Karpas-422 (cell line): ENCODE measurements at places on chromosomes 5 and 9.

DNA sequence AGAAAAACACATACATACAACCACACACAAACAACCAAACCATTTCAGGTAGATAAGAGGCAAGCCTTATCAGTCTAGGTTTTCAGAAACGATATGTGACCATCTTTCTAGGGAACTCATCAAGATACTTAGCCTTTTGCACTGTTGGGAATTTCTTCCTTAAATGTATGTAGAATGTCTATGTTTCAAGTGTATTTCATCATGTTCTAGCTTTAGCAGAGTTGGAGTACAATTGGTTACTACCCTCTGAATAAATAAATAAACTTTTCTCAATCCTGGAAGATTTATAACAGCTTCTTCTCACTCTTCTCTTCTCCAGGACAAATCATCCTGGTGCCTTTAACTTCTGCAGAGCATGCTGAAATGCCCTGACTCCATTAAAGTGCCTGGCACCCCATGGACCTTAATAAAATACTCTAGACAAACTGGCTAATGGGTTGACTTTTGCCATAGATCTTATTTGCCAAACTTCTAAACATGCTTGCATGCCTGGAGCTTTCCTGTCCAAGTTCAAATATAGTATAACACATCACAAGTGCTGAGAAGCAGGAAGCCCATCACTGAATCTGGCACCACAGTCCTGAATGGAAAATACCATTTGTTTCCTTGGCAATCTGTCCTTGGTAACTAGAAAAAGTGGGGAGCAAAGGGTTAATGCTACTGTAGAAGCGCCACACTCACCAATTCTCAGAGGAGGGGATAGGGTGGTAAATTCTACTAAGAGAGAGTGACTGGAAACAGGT, 33.1 kb upstream of the ZNF462 start:
- DNase-seq = no peak

DNA sequence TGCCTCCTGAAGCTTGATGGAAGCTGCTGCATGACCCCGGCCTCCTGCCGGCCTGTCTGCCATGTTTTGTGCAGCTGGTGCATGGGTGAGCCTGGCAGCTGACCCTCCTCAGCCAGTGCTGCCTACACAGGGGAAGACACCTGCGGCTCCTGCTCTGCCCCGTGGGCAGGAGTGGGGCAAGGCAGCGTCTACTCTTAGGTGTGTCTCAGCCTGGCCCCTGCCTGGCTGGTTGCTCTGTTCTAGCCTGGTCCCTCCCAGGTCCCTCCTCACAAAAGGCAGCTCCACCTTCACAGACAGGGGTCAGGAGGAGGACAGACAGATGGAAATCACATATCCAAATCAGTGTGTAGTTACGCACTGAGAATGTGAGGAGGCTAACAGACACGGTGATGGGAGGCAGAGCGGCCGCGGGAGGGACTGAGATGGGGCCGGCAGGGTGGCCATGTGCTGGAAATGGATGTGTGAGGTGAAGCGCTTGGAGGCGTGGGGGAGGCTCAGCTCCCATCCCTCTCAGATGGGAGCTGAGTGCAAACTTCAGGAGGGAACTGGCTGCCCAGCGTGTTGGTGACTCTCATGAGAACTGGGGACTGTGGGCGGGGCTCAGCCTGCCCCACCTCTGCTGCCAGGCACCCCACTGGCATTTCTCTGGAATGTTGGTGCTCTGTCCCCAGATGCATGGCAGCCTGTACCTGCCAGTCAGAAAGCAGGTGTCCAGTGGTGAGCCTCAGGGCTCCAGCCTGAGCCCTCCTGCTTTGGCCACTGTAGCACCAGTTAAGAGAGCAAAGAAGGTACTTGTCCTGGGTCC, 43.4 kb downstream of the PPARGC1B start:
- DNase-seq = no peak

DNA sequence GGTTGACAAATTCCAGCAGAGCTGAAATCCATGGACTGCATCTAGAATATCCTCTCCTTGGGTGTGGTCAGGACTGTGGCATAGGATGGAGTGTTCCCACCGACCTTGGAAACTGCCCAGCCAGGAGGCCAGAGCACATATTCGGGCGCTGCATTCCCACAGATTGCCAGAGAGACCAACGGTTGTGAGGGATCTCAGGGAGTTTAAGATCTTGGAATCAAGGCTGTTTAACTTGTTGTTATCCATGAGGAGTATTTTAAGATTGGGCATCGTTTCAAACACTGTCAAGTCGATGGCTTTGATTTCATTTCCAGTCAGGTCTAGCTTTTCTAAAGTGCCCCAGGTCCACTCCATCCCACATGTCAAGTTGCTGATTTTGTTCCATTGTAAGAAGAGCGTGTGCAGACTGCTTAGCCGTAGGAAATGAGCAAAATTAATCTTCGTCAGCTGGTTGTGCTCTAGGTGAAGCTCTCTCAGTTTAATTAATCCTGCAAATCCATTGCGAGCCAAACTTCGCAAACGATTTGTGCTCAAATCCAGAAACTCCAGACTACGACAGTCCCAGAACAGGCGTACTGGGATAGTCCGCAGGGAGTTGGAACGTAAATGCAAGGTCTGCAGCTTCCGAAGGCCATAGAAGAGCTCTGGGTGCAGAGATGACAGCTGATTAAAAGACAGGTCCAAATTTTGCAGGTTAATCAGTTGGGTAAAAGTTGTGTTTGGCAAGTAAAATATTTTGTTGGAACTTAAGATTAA, 1.5 kb downstream of the LRRTM2 start:
- no peak for DNase-seq

GRCh38 chr5:6812800-6813731, 99.8 kb downstream of the TENT4A start:
- DNase-seq = no peak

DNA sequence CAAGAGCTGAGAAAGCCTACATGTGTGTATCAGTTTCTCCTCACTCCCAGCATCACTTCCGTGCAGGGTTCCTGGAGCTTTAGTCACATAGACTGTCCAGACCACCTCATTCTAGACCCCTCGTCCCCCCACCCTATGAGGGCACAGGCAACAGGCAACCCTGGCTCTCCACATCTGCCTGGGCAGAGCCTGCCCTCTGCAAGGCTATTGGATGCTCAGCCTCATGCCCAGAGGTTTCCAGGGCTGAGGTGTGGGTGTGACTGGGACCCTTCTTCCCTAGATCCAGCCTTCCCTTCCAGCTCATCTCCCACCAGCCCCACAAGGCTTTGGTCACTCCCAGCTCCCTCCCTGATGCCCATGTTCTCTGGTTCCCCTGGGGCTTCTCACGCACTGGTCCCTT, 161.4 kb downstream of the PAX5 start:
- DNase-seq = no peak

GRCh38 chr5:94524841-94525697, 93.3 kb downstream of the KIAA0825 start:
- peak; percentile 75 for DNase-seq
